Activated T-cell treated with anti-CD3 and anti-CD28 coated beads, Interleukin-2, amount 50 U/mL, for 1 hour (primary cell): ENCODE measurements at places on chromosomes 6 and 20.

- no peak for DNase-seq
Observed at GRCh38 chr6:108435391-108435790, 125.3 kb upstream of the FOXO3 start.

- DNase-seq, result no peak
Observed at GRCh38 chr6:42251500-42251899, 33.8 kb upstream of the MRPS10 start.

DNA sequence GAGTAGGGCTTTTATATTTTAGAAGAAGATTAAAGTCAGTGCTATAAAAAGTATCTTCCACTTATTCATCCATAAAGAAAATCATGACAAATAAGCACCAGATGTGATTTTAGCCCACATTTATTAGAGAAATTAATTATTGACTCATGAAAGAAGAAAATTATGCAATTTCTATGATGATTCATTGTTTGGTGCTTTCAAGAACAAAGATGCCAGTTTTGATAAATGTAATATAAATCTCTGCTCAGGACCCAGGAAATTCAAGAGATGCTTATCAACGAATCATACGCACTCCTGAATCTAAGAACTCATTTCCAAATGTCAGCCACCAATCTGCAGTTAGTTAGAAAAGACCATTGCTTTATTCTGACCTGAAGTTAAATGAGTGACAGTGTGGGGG lies 211.4 kb downstream of the ARHGAP18 start:
- no peak for DNase-seq

DNA sequence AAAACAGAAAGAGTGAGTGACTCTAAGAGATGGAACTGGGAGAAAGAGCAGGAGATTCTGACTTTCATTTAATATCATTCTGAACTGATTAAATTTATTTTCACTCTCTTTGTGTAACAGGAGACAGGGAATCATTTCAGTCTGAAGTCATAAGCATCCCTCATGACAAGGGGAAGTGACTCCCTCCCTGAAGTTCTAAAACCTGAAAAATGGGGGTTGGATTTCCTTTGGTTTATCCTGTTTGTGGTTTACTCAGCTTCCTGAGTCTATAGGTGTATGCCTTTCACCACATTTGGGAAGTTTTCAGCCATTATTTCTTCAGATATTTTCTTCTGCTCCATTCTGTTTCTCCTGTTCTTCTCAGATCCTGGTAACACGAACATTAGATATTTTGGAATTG lies 3.4 kb upstream of the FKBP1A start:
- no peak for DNase-seq

DNA sequence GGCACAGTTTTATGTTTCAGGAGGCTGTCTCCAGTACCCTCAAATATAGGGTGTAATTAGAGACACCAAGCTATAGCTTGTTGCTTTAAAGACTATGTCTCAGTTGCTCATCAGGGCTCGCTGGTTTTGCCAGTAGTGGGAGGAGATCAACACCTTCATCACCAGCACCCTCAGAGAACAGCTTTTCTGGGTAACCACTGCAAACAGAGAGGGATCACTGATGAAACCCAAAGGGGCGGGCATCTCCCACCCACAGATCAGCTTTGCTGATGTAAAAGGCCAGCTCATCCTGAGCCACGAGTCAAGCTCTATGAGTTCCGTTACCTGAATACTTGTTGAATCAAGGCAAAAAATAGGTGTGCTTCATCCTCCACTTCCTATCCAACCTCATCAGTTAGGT lies 187.7 kb downstream of the AIG1 start:
- no peak for DNase-seq

DNA sequence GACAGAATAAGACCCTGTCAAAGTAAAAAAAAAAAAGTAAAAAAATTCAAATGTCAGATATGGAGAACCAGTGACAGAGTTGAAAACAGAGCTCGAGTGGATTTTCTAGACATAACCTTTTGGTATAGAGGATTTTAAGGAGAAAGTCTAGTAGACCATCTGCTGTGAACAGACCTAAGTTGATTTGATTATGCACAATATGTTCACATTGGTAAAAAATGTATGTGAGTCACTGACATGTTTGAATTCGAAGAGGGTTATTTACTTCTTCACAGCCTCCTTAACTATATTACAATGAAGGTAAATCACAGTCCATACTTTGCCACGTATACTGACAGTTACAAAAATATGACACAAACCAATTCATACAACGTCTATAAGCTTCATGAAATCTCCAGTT lies 7.4 kb downstream of the TINAG start:
- DNase-seq, result no peak
